Activated CD4-positive, alpha-beta T cell treated with anti-CD3 and anti-CD28 coated beads for 1 hour (primary cell): ENCODE measurements at places on chromosomes 5 and 9.

DNA sequence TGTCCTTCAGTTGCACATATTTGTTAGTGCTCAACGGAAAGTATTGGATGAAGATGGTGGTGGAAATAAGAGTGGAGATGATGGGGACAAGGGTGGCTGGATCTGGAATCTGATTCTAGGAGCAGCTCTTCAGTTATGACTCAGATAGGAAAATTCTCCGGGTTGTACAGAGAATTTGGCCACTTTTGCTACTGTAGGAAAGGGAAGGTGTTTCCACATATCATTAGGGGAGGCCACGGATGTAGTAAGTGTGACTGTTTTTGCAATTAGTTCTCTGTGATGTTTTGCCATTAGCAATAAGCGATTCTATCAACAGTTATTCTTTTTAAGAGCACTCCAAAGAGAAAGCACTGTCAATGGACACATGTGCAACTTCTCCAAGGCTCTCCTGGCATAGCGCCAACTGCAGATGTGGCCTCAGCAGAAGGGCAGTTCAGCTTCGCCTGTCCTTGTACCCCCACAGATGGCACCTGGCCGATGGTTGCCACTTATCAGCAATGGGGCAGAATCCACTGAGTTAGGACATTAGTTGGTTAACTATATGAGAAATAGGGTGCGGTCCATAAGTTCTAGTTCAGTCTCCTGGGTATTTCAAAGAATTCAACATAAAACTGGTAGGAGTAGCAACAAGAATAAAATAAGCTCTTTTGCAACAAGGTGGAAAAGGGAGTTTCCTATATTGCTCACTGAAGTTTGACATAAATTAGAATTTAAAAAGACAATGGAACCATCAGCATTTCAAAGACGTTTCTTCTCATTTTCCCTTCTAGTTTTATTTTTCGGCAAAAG, 96.3 kb downstream of the ARSB start:
- no peak for DNase-seq

- DNase-seq: no peak
Observed at GRCh38 chr5:170353011-170353761, 36.0 kb downstream of the KCNMB1 start.

GRCh38 chr9:130212543-130213297, 40.5 kb downstream of the NCS1 start:
- no peak for DNase-seq

DNA sequence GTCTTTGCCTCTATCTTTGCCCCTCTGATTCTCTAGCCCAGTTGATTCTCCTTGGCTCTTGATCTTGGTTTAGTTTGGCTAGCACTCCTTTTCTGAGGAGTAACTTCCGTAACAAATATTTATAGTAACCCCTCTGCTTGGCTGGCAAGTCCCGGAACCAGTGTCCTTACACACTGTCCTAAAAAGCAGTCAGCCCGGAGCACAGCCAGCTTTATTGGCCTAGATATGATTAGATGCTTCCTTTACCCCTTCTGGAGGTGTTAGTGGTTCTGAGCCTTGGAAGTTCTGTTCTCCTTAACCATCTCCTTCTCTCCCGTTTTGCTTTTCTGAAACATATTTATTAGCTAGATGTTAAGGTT, 17.0 kb upstream of the MSMP start:
- no peak for DNase-seq

GRCh38 chr5:93403141-93403928, 177.7 kb downstream of the NR2F1-AS1 start:
- DNase-seq: no peak

DNA sequence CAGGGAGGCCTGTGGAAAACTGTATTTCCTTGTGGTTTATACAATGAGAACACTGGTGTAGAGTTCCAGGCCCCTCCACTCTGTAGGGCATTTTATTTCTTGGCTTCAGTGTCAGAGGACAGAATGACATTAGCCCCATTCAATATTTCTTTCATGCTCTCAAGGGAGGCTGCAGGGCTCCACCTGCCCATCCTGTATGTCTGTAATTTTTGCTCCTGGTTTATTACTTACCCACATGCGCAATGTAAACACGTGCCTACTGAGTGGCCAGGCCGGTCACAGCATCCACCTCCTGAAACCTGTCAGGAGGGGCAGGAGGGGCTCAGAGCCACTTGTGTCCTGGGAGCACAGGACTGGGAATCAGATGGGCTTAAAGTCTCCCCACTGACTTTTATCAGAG, 82.4 kb downstream of the GADD45G start:
- no peak for DNase-seq

- no peak for DNase-seq
Observed at GRCh38 chr5:51397996-51398395, 14.7 kb downstream of the ISL1 start.

DNA sequence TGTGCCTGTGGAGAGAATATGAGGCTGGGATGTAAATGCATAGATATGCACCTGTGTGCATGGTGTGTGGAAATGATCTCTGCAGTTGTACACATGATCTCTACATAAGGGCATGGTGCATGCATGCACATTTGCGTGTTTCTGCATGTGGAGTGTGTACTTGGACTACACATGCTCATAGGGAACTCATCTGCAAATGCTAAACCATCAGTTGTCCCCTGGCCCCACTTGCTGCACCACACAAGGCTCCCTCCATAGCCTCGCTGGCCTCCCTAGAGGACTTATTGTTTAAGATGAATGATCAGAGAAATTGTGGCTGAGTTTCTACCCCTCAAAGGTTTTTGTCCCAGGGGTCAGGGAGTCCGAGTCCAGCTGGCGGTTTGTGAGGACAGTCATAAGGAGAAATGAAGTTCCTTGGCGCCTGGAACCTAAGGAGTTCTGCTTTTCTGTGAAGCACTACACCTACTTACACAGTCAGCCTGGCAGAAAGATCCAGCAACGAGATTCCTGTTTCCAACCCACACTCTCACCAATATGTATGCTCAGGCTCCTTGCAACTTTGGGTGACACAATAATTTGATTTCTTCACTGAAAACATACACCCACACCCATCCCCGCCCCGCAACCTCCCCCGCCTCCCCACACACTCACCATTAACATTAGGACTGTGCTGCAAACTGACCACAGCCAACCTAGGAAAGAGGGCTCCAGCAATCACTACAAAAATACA, 79.9 kb upstream of the CPEB4 start:
- no peak for DNase-seq

DNA sequence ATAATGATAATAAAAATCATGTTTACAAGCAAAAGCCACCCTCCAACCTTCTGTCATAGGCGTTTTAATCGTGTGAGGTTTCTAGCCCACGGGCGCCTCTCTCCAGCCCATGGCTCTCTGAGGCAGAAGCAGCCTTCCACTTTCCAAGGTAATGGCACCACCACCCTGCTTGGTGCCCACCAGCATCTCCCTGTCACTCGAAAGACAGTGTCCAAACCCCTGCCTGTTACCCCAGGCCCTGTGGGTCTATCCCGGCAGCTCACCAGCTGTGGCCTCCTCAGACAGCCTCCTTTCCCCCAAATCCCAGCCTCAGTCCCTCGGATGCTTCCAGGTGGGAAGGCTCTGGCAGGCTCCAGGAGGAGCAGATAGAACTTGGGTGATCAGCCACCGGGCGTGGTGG, 123.8 kb upstream of the LPCAT1 start:
- DNase-seq: no peak

- DNase-seq: no peak
Observed at GRCh38 chr5:147753765-147754164, 28.8 kb downstream of the JAKMIP2 start.

DNA sequence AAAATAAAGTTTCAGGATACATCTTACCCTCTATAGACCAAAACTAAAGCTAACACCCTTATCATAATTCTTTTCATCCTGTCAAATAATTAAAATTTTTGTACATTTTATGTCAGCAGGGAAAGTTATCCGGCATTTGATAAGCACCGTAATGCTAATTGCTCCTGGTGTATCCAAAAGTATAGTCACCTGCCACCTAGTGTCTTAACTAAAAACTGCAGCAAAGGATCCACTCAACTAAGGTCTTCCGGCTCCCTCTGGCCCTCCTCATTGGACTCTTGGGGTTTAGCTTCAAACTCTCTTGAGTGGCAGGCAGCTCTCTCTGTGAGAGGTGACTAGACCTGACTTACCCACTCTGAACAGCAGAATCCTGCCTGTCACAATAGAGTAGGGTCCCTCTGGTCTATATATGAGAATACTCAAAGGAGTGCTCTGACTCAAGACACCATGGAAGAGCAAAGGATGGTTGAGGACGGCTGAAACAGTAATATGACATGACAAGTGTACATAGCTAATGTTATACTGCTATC, 60.4 kb upstream of the CAST start:
- DNase-seq: no peak
